ENCODE measurements at places on chromosomes 6 and 20.
A peak's percentile ranks its signal among the peaks of the same experiment; 100 is the strongest.

DNA sequence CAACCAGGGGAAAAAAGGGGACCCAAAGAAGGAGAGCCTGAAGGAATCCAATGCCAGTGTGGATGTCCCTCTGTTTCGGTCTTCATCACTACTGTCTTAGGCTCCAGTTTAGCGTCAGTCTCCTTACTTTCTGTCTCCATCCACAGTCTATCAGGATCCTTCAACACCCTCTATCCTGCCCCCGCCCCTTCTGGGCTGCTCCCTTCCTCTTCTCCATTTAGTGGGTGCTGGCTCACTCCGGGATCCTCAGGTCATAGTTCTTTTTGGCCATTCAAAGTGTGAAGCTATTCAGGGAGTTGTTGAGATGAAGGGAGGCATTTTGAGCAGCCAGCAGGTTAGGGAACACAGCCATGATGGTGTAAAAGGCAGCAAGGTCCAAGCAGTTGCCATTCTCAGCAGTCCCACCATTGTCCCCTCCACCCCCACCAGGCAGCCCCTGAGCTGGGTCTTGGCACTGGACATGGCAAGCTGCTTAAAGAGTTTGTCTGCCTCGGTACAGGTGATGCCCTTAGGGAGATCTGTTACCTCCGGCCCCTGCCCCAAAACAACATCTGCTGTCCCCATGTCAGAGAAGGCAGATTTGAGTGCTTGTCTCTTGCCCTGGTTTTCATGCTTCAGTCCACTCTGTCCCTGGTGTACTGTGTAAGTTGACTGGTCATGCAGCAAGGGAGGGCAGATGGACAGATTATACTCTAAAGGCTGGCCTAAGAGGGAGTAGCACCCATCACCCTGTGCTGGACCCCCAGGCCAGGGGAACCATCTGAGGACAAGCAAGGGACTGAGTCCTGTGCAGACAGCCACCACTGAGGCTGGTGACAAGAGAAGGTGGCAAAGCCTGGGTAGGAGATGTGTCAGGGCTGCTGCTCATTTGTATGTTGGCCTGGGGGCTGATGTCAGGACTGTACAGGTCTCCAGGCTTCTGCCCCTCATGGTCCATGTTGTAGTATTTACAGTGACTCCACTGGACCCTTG is 842.0 kb downstream of the HACE1 start:
- no peak for DNase-seq

- no peak for DNase-seq
These were observed 10.9 kb upstream of the BMP5 start for GRCh38 chr6:55886185-55886836.

DNA sequence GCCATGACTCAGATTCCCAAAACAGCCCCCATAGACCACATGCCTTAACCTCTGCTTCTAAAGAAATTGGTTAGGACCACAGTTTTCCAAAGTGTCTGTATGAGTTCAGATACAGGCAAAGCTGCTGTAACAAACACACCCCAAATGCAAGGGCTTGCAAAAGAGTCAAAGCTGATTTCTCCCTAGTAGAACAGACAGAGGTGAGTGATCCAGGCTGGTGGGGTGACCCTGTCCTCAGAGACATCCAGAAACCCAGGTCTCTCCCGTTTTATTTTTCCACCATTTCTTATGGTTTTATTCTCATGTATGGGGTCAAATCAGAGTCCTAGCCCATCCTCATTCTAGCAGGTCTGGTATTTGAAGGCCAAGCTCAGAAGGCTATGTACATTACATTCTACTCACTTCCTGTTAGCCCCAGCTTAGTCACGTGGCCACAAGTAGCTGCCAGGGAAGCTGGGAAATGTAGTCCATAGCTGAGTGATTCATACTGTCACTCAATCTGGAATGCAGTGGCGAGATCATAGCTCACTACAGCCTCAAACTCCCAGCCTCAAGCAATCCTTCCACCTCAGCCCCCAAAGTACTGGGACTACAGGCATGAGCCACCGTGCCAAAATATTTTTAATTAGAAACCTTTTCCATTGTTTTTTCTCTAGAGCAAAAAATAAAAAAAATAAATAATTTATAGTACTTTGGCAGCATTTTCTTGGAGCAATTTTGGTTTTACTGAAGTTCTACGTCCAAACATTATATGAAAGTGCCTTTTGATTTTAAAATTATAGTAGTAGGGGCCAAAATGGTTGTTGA is 175.2 kb downstream of the ZMYND8 start:
- DNase-seq = peak; percentile 57

- DNase-seq = no peak
These were observed 86.2 kb downstream of the AHI1 start for GRCh38 chr6:135411339-135411738.

- DNase-seq = no peak
These were observed 123.7 kb upstream of the FOXQ1 start for GRCh38 chr6:1188199-1188598.

DNA sequence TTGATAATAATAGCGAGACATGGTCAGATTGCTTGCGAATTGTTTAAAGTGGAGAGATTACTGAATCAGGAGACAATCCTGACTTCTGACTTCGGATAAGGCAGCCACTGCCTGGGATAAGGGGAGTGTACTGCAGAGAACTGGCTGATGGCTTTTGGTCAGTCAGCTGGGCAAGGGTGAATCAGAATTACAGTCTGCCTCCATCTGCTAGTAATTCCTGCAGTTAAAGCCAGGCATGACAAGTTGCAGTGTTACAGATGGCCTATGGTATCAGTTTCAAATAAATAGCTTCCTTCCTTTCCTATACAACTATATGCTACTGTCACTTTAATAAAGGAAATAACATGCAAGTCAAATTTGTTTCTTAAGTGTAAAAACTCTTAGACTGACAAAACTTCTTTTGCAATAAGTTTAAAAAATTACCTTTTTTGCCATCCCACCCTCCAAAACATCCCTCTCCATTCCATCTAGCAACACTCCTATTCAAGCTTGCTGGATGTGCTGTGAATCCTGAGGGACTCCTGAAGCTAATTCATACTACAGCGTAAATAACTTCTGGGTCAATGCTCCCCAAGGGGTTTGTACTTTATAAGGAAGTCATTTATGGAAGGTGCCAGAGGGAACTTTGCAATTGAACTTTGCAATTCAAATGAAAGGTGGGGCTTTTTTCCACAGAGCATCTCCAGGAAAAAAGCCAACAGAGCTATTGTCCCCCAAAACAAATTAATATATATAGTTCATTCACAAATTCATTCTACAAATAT is 245.2 kb downstream of the ADGRB3 start:
- peak; percentile 44 for DNase-seq

DNA sequence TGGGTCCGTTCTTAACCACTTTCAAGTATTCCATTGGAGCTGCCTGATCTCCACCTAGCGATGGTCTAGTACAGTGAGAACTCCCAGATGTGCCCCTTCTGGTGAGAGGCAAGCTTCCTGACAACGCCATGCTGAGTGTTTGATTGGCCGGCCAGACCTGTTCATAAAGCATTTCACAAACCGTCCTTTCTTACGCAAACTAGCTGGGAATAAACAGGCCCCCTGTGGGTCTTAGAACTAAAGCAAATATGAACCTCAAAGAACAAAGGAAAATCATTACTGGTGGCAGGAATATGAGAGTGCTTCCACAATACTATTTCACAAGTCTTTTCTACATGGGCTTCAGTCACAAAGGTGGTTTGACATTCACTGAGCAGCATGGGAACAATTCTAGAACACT is 15.6 kb upstream of the GCNT2 start:
- no peak for DNase-seq

DNA sequence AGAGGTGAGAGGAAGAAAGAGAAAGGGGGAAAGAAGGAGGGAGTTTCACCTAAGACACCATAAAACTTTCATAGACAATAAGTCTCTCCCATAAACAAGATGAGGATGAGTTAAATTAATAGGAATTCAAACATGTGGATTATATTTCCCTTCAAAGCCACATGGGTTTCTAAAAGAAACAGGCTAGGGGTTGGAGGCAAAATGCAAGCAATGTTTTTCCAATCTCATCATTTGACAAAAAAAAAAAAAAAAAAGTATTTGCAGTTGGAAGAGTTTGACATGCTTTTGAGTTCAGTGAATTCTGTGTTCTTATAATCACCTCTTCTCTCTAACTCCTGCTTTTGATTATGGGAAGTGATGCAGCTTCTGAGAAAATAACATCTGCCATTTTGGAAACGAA is 286.5 kb upstream of the PRND start:
- no peak for DNase-seq

GRCh38 chr6:143611580-143611979 is 66.2 kb upstream of the PHACTR2 start:
- DNase-seq = no peak

DNA sequence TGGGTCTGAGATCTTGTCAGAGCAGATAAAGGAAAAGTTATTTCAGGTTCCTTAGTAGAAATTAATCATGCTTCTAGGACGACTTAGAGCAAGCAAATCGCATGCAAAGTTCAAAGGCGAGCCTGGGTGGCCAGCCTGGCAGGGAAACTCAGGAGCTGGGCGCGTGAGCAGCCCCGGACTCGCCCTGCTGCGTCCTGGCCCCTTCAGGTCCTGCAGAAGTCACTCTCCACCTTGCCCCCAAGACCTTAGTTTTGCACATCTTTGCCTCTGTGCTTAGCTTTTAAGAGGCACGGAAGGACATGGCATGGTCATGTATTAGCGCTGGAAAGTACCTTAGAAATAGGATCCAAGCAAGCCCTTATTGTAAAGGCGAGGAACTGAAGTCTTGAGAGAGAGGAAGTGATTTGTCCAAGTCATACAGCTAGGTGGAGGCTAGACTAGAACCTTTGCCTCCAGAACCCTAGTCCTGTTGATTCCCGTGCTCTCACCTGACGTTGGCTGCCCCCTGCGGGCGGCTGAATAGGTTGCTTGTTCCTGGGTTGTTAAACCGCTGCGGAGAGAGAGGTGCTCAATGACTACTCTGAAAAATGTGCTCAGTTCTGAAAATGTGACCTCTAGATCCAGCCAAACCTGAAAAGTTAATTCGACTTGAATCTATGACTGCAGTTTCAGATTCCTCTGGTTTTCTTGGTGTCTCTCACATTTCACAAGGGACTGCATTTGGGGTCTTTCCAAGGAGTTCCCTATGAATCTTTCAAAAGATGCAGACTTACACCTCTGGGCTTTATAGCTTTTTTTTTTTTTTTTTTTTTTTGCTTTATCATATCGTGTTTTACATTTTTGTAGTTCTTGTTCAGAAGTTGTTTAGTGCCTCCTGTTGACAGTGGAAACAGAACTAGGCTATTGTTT is 2.7 kb downstream of the MYB start:
- peak; percentile 33 for DNase-seq

DNA sequence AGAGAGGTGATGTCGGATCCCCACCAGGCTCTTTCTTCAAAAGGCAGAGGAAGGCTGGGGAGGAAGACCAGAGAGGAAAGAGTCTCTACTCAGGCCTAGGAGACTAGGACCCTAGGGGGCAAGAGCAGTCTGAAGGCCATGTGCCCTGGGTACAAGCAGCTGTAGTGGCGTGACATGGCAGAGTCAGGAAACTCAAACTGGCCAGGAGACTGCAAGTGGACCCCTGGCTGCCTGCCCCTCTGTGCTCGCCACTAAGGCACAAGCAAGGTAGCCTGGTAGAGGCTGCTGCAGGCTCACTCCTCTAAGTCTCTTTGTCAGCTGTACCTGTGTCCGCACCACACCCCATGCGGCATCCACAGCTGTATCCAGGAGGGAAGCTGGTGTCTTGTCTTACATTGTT is 19.9 kb downstream of the CST9L start:
- no peak for DNase-seq

DNA sequence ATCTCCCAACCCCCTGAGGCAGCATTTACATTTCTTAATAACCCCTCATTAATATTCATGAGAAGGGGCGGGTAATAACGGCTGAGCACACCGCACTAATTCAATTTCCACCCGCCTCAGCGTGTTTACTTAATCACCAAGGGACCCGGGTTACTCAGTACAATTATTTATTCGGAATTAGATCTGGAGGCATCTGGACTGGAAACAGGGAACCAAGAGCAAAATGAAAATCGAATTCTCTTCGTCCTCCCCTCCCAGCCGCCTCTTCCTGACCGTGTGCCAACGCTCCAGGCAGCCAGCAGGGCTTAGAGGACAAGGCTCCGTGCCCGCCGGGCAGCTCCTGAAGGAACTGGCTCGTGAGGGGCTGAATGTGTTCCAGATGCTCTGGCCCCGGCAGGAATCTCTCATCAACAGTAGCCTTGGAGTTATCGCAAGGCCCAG is 23.5 kb upstream of the CTNNBL1 start:
- DNase-seq = peak; percentile 89

DNA sequence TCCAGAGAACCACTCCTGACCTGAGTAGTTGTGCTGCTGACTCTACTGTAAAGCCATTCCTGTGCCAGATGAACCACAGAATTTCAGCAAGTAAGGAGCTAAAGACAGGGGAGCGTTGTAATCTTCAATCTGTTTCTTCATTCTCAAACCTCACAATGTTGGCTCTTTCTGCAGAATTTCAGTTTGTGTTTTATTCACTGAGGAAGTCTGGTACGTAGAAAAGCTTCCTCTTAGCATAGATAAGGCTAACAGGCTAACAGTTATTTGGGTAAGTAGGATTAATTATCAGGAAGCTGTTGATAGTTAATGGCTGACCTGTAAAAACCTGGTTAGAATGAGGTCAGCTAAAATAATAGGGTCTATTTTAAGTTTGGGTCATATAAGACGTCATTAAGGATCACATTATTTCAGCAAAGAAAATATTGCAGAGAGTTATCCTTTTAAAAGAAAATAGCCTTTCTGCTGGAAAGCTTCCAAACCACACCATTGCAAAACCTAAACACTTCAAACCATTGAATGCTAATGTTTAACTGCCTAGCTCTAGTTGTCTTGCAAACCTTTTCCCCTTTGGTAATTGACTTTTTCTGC is 14.1 kb upstream of the TENT5A start:
- no peak for DNase-seq

DNA sequence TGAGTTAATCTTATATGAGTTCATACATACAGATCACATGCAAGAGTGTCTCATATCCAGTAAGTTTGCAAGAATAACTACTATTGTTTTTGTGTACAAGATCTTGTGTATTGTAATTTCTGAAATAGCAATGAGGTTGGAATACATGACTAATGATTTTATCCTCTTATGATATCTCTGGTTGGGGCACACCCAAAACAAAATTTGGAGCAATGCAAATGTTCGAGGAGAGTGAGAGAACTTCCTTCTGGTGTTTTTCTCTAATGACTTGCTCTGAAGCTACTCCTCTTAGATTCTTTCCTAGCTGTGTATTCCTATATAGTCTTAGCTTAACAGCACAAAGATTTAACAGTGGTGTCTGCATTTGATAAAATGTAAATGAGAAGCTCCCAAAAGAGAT is 252.5 kb downstream of the LAMA2 start:
- no peak for DNase-seq

GRCh38 chr6:155328539-155329459 is 14.5 kb upstream of the TFB1M start:
- no peak for DNase-seq

GRCh38 chr6:15089569-15090144 is 156.2 kb upstream of the JARID2 start:
- peak; percentile 31 for DNase-seq

DNA sequence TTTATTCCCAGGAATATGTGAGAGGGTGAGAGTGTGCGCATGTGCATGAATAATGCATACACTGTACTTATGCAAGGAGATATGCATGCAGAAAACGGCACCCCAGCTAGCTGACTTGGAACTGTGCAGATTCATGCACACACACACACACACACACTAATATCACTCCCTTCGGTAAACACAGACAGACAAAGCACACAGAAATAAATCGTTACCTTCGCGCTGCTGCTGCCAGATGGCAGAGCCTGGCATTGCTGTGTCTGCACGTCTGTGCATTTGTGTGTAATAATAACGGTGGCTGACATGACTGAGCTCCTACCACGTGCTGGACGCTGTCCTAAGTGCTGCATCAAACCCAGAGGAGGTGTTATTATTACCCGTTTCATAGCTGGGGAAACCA is 36.8 kb downstream of the PREX1 start:
- DNase-seq = no peak

Data from BE2C (cell line).